DMS 273 treated with DMSO at 0.1 percent for 48 hours (cell line): ENCODE measurements at places on chromosomes 11 and 22.

- no peak for DNase-seq
These were observed 31.1 kb upstream of the RDX start for GRCh38 chr11:110327508-110327907.

GRCh38 chr11:107752949-107753822 is 41.3 kb upstream of the SLN start:
- DNase-seq = no peak

DNA sequence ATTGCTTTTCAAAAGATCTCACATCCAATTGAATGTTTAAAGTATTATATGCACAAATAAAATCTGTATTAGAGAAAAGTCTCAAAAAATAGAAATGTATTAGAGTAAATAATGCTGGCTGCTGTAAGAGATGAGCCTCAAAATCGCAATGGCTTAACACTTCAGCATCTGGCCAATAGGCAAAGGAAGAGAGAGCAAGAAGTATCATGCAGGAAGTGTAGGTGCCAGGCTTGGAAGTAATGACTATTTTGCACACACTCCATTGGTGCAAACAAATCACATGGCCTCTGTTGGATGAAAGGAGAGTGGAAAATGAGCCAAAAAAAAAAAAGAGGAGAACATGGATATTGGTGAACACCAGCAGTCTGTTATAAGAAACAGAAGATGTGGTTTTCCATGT is 193.0 kb upstream of the E2F8 start:
- DNase-seq = no peak

DNA sequence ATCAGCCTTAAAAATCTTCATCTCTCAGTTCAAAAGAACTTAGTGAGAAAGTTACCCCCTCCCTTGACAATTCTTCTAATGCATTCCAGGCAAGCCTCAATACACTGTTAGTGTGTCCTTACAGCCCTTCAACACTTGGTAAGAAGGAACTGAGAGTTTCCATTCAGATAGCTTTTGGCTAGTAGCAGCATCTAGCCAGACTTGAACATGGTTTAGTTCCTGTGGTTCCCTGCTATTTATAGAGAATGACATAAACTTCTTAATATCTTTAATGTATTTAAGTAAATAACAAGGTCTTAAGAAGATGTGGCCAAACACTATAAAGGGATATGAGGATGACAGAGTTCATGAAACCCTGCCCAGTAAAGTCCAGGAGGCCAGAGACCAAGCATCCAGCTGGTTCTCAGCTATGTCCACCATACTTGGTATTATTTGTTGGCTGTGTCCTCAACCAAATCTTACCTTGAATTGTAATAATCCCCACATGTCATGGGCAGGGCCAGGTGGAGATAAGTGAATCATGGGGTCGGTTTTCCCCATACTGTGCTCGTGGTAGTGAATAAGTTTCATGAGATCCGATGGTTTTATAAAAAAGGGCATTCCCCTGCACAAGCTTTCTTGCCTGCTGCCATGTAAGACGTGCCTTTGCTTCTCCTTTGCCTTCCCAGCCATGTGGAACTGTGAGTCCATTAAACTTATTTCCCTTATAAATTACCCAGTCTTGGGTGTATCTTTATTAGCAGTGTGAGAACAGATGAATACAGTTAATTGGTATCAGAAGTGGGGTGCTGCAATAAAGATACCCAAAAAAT is 132.4 kb downstream of the LARGE1 start:
- DNase-seq = no peak

GRCh38 chr22:19995611-19996339 is 20.8 kb downstream of the ARVCF start:
- DNase-seq = no peak

GRCh38 chr11:86608251-86608799 is 64.1 kb downstream of the ME3 start:
- no peak for DNase-seq

- no peak for DNase-seq
These were observed 16.1 kb downstream of the MICAL2 start for GRCh38 chr11:12126344-12127019.

GRCh38 chr11:64572143-64572542 is 18.9 kb upstream of the SLC22A12 start:
- no peak for DNase-seq

- DNase-seq = no peak
These were observed 37.7 kb upstream of the CREB3L1 start for GRCh38 chr11:46239801-46240061.

GRCh38 chr22:27879923-27880322 is 39.1 kb downstream of the PITPNB start:
- DNase-seq = no peak

- DNase-seq = no peak
These were observed 98.1 kb downstream of the GAB2 start for GRCh38 chr11:78319453-78319955.

- no peak for DNase-seq
These were observed 39.3 kb downstream of the ETS1 start for GRCh38 chr11:128547946-128548648.

DNA sequence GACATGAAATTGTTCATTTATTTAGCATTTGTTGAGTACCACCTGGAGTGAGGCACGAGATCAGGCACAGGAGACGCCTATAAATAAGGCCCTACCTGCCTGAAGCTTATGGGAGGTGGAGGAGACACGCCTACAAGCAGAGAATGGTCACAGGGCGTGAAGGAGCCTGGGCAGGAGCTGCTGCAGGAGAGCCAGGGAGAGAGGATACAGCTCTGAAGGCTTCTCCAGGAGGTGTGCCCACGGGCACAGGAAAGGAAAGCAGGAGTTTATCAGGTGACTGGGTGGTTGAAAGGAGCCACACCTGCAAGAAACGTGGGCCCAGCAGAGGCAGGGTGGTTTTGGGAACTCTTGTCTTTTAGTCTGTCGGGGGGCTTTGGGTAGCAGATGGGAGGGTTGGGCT is 70.3 kb downstream of the BMAL1 start:
- DNase-seq = no peak

DNA sequence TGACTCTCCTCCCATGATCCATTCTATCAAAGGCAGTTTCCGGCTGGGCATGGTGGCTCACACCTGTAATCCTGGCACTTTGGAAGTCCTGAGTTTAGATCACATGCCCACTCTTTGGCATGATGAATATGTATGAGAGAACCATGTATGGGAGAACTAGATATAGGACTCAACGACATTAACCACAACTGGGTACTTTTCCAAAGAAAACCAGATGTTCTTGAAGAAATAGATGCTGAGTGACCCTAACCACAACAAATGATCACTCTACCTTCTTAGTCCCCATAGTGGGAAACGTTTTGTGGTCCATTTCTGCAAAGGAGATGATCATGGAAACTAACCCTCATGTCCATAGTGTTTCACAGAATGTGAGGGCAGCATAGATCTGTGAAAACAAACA is 13.6 kb downstream of the FJX1 start:
- DNase-seq = no peak

- no peak for DNase-seq
These were observed 12.7 kb downstream of the MRPL23 start for GRCh38 chr11:1959786-1960185.

- no peak for DNase-seq
These were observed 74.9 kb downstream of the DSCAML1 start for GRCh38 chr11:117722082-117722481.

DNA sequence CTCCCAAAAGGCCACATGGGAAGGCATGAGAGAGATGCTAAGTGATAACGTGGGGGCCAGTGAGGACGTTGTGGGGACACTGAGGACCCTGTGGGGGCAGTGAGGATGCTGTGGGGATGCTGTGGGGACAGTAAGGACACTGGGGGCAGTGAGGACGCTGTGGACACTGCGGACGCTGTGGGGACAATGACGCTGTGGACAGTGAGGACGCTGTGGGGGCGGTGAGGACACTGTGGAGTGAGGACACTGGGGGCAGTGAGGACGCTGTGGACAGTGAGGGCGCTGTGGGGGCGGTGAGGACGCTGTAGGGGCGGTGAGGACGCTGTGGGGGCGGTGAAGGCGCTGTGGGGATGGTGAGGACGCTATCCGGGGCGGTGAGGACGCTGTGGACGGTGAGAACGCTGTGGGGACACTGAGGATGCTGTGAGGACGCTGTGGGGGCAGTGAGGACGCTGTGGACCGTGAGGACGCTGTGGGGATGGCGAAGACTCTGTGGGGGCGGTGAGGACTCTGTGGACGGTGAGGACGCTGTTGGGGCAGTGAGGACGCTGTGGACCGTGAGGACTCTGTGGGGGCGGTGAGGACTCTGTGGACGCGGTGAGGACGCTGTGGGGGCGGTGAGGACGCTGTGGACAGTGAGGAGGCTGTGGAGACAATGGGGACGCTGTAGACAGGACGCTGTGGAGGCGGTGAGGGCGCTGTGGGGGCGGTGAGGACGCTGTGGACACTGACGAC is 1.8 kb downstream of the GP1BB start:
- DNase-seq = no peak

GRCh38 chr11:73072935-73073481 is 69.1 kb downstream of the FCHSD2 start:
- DNase-seq = no peak

- no peak for DNase-seq
These were observed 35.8 kb downstream of the GRIK4 start for GRCh38 chr11:120547316-120547715.

- DNase-seq = no peak
These were observed 51.2 kb downstream of the PTPRJ start for GRCh38 chr11:48031602-48032001.

- DNase-seq = no peak
These were observed 10.5 kb downstream of the GTF2H1 start for GRCh38 chr11:18332891-18333290.
